ENCODE measurements at places on chromosomes 4 and X.
A peak's percentile ranks its signal among the peaks of the same experiment; 100 is the strongest.

GRCh38 chr4:118918388-118918787, 29.7 kb downstream of the SYNPO2 start:
- peak; percentile 63 for DNase-seq

- peak; percentile 92 for DNase-seq
Measured at GRCh38 chrX:47540754-47541538, 20.1 kb upstream of the ARAF start.

- DNase-seq, result no peak
Measured at GRCh38 chr4:144985014-144985413, 113.0 kb downstream of the ANAPC10 start.

DNA sequence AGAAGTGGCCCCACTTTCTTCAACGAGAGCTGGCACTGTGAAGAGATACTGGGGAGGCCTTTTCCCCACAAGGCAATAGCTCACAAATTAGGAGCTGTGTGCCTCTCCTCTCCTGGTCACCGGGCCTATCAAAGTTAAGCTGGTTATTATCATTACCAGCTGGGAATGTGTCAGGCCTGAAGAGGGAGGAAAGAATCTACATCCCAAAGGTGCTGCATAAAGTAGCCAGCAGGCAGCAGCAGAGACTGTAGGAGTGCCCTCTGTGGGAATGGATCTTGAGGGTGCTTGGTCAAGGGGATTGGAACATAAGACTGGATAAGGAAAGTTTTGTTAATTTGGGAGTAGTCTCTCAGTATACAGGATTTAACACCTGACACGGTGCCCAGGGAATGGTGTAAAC, 9.1 kb upstream of the TMPRSS11D start:
- peak; percentile 23 for DNase-seq

- peak; percentile 41 for DNase-seq
Measured at GRCh38 chrX:55489314-55490009, at the start of gene USP51. Gene USP51 (minus strand): TSS chrX:55489848. CDS start chrX:55488939, 909 bp downstream.

GRCh38 chr4:168336837-168337549, 18.4 kb upstream of the DDX60 start:
- no peak for DNase-seq

DNA sequence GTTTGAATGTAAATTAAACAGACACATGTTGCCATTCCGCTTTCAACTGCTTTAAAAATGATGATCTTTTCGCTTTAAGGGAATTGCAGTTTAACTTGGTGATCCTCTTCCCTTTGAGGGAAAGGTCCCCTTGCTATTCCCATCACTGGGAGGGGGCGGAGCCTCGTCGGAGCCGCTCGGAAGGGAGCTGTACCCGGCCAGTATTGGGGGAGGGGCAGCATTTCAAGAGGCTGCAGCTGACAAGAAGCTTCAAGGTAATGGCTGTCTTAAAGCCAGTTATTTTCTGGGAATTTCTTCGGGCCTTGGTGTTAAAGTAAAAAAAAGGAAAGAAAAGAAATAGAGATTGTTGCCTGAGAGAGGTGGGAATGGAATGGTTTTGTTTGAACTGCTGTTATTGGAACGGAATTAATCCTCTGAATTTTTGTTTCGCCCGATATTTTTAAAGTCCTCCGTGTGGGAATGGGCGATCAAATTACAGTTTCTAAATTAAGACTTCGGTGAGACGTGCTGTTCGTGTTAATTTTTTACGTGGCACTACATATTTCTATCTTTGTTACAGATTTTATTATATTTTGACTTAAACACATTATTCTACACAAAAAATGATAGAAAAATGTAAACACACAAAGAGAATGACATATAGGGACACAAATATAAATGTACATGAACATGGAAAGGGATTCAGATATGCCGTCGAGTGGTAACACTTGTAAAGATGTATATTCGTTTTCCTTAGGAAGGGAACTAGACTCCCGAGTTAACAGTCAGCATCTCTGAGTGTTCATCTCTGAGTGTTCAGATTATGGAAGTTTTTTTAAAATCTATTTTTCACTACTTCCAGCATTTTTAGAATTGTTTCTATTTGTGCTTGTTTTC, 9.2 kb downstream of the PWWP3B start:
- DNase-seq, result no peak

GRCh38 chrX:12446342-12447075, 308.2 kb downstream of the FRMPD4 start:
- DNase-seq, result no peak

- no peak for DNase-seq
Measured at GRCh38 chr4:129668092-129668491, 572.1 kb downstream of the C4orf33 start.

GRCh38 chr4:140059159-140059558, 94.8 kb downstream of the MAML3 start:
- DNase-seq, result no peak

- no peak for DNase-seq
Measured at GRCh38 chr4:13248621-13249298, 235.4 kb downstream of the RAB28 start.

DNA sequence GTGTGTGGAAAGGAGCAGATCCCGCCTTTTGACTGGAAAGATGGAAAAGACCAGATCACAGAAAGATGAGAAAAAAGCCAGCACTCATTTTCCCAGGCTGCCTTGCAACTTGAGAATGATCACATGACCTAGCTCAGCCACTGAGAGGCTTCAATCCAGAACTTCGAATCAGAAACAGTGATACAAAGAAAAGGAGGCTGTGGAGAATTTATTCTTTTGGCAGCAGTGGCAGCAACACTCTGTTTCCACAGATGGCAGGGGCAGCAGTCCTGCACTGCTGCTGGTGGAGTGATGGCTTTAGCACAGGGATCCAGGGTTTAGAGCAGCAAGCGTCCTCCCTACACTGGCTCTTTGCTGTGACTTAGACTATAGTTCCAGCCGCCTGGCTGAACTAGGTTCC, 77.8 kb upstream of the SH3RF1 start:
- no peak for DNase-seq

DNA sequence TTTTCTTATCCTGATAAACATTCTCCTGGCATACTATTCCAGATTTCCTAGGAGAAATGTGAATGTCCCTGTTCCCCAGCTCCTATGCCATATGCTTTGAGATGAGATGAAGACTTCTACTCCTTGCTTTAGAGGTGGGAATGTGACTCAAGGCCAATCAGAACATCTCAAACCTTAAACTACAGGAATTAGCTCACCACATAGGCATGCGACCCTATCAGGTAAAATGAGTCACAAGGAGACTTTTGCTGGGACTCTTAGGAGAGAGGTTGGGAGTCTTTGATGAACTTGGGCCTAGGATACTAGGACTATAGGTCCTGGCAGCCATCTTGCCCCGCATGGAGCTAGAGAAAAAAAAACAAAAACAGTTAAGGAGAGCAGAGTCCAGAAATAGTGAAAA, 5.8 kb upstream of the USO1 start:
- no peak for DNase-seq

DNA sequence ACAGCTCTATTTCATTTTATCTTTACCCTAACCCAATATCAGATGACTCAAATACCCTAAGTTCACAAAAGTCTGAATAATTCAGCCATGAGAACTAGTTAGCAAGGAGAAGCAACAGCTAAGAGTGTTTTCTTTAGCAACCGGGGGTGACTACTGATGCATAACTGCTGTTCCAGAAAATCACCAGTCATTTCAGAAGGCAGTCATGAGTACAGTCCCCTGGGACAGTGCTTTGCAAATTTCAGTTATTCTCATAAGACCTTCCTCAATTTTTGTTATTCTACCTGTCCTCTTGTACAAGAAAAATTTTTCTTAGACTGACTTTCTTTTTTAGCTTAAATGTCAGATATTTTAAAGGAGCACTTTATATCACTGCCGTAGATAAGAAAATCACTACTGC, 16.4 kb downstream of the BANK1 start:
- peak; percentile 22 for DNase-seq

- DNase-seq, result no peak
Measured at GRCh38 chr4:65515646-65516045, 154.6 kb downstream of the EPHA5 start.

All from AG20443 (cell line).